ENCODE measurements at places on chromosomes 11 and 22.

DNA sequence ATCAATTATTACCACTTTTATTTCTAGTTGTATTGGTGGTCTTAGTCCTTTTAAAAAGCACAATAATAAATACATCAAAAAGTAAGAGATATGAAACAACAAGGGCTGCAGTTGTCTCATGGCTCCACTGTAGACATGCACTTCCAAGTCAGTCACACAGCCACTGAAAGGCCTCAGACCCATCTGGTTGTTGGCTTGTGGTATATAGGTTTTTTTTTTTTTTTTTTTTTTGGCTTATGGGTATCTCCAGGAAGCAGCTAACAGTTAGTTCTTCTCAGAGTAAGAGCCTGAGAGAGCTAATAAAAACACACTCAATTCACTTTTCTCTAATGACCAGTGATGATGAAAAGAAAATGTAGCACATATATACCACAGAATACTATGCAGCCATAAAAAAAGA is 6.0 kb upstream of the OR52E6 start:
- DNase-seq: no peak
- H3K27me3 ChIP-seq: no peaks in the 10 kb centered on the region
- no peaks in the 10 kb centered on the region for H3K36me3 ChIP-seq
- H3K27ac ChIP-seq: no peak overlapping the region
- no peaks in the 10 kb centered on the region for H3K4me1 ChIP-seq

- no peak overlapping the region for H3K4me3 ChIP-seq
- H3K4me1 ChIP-seq: no peaks in the 10 kb centered on the region
- no peak for DNase-seq
- H3K27ac ChIP-seq: no peak overlapping the region
Observed at GRCh38 chr11:107704451-107704850, 7.4 kb downstream of the SLN start.

DNA sequence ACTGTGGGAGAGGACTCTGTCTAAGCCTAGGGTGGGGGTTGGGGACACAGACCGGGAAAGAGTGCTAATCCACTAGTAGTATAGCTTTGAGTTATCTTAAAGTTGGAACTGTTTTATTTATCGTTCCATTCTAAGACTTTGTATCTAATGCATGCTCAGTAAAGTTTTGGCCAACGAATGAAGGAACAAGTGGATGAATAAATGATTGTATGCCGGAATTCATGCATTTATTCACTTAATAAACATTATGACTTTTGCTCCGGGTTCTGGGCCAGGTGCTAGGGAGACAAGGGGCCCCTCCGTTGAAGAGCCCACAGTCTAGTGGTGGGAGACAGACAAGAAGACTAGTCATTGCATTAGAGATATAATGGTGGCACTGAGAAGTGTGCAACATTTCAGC is 645 bp downstream of the RNF121 start:
- peak overlapping the region; percentile 99 for H3K27ac ChIP-seq
- peaks cover 38% of the 10 kb centered on the region for H3K4me1 ChIP-seq
- H3K36me3 ChIP-seq: peaks cover 18% of the 10 kb centered on the region
- no peak for DNase-seq

DNA sequence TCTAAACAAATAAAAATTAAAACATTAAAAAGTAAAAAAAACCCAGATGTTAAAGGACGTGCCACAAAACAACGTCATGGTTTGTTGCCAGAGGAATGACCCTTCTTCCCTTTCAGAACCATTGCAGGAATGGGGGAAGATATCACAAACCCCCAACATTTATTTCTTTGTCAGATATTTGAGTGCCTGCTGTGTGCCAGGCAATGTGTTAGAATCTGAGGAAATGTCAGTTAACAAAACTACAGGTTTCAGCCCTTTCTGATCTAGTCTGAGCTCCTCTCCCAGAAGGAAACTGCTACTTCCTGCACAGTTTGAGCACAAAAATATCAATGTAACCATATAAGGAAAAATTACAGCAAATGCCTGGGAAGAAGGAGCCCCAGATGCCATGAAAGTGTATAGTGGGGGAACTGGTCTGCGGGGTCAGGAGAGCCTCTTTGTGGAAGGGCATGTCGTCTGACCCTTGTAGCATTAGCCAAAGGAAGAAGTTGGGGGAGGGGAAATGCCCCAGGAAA is 7.1 kb upstream of the NHERF4 start:
- peaks cover 35% of the 10 kb centered on the region for H3K36me3 ChIP-seq
- DNase-seq: no peak
- H3K27me3 ChIP-seq: no peaks in the 10 kb centered on the region
- peaks cover 11% of the 10 kb centered on the region for H3K4me1 ChIP-seq

DNA sequence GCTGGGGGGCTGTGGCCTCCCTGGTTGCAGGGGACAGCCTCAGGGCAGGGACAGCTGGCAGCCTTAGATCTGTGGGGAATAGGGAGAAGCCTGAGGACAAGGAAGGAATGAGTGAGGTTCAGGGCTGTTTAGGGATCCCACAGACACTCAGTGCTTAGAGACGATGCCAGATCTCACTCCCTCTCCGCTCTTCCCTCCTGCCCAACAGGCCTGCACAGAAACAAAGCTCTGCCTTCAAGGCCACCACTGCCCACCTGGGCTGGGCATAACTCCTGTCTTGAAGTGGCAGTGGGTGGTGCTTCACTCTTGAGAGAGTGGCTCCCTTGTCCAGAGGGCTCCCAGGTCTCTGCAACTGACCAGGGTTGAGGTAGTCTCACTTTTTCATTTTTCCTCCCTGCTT is 13.1 kb upstream of the CENATAC start:
- no peak overlapping the region for H3K27ac ChIP-seq
- no peaks in the 10 kb centered on the region for H3K36me3 ChIP-seq
- no peaks in the 10 kb centered on the region for H3K4me1 ChIP-seq
- H3K27me3 ChIP-seq: no peaks in the 10 kb centered on the region
- no peak overlapping the region for H3K4me3 ChIP-seq
- DNase-seq: no peak

- no peaks in the 10 kb centered on the region for H3K4me1 ChIP-seq
- no peak overlapping the region for H3K4me3 ChIP-seq
- H3K36me3 ChIP-seq: no peaks in the 10 kb centered on the region
- DNase-seq: no peak
- H3K27ac ChIP-seq: no peak overlapping the region
Observed at GRCh38 chr11:119153049-119153818, 4.4 kb downstream of the ABCG4 start.

DNA sequence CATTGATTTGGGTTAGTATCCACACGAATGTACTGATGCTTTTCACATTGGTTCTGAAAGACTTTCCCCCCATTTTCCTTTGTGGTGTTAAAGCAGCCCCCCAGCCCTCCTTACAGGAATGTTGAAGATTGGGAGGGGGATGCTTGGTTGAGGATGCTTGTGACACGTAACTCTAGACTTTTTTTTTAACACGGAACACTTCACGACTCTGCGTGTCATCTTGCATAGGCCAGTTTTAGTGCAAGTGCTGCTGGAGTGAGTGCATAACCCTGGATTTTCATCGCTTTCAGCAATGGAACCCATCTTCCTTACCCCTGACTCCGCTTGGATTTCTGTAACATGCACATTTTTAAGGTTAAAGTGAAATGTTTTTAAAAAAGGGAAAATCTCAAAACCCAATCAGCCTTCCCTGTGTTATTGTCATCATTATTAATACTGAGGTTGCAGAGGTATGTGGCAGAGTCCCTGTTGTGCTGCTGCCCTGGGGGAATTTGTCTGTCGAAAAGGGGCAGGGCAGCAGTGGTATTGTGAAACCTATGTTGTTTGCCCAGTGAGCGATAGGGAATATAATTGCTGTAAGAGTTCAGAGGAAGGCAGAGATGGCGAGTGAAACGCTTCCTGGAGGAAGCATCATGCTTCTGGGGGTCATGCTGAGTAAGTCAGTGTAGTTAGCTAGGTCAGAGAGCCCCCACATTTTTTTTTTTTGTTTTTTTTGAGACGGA is 12.1 kb downstream of the CECR2 start:
- peaks cover 3% of the 10 kb centered on the region for H3K4me1 ChIP-seq
- H3K36me3 ChIP-seq: no peaks in the 10 kb centered on the region
- no peak overlapping the region for H3K27ac ChIP-seq
- DNase-seq: no peak

DNA sequence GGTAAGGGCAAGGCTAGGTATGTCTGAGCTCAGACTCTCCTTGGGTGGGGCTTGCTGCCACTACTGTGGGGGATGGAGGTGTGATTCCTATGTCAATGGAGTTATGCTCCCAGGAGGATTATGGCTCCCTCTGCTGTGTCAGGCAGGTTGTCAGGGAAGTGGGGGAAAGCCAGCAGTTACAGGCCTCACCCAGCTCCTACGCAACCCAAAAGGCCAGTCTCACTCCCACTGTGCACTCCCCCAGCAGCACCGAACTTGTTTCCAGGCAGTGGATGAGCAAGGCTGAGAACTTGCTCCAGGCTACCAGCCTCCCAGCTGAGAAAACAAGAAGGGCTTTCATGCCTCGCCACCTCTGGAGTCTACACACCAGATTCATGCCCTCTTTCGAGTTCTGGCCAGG is 18.2 kb downstream of the C11orf91 start:
- no peak overlapping the region for H3K4me3 ChIP-seq
- no peaks in the 10 kb centered on the region for H3K36me3 ChIP-seq

DNA sequence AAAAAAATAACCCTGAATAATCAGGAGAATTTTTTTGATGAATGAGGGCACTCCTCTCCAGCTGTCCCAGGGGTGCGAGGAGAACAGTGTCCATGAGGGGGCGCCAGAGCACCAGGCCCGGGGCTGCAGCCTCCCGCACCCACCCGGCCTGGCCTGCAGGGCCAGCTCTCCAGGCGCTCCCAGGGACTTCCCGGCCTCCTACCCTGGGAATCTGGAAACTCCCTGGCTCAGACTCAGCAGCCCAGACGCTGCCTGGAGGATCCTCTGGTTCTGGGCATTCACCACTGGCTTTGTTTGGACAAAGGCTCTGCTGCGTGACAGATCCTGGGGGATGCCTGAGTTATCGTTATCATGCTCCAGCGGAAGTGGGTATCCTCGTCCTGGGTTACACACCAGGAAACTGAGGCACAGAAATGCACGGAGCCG is 31.0 kb downstream of the MCM5 start:
- H3K27ac ChIP-seq: no peak overlapping the region
- H3K4me1 ChIP-seq: peaks cover 2% of the 10 kb centered on the region
- H3K36me3 ChIP-seq: peaks cover 71% of the 10 kb centered on the region
- no peaks in the 10 kb centered on the region for H3K27me3 ChIP-seq
- no peak overlapping the region for H3K4me3 ChIP-seq
- DNase-seq: peak; percentile 45

- H3K36me3 ChIP-seq: no peaks in the 10 kb centered on the region
- no peak overlapping the region for H3K27ac ChIP-seq
- H3K4me3 ChIP-seq: no peak overlapping the region
- no peaks in the 10 kb centered on the region for H3K4me1 ChIP-seq
Observed at GRCh38 chr11:67700548-67701262, 26.3 kb upstream of the ALDH3B2 start.

GRCh38 chr11:3659595-3660515 is 11.3 kb downstream of the CHRNA10 start:
- H3K4me1 ChIP-seq: no peaks in the 10 kb centered on the region
- peaks cover 2% of the 10 kb centered on the region for H3K27me3 ChIP-seq
- H3K4me3 ChIP-seq: no peak overlapping the region

Data from activated T-helper 2 cell treated with anti-CD3 and anti-CD28 coated beads, Interferon-gamma antibody, Interleukin-2, Interleukin-4, amounts not matched to agents 10 μg/mL and 5 μg/mL and 100 μg/mL, durations not matched to agents 14 hours and 24 hours and 36 hours (primary cell).